NCI-H1417 (cell line): ENCODE measurements at places on chromosomes 12 and 14.
A peak's percentile ranks its signal among the peaks of the same experiment; 100 is the strongest.

- no peak for DNase-seq
Observed at GRCh38 chr12:132393245-132393795, 63.9 kb upstream of the GALNT9 start.

- no peak for DNase-seq
Observed at GRCh38 chr12:109069307-109070271, 17.2 kb downstream of the USP30 start.

GRCh38 chr12:1580526-1580925, 13.9 kb downstream of the FBXL14 start:
- no peak for DNase-seq

DNA sequence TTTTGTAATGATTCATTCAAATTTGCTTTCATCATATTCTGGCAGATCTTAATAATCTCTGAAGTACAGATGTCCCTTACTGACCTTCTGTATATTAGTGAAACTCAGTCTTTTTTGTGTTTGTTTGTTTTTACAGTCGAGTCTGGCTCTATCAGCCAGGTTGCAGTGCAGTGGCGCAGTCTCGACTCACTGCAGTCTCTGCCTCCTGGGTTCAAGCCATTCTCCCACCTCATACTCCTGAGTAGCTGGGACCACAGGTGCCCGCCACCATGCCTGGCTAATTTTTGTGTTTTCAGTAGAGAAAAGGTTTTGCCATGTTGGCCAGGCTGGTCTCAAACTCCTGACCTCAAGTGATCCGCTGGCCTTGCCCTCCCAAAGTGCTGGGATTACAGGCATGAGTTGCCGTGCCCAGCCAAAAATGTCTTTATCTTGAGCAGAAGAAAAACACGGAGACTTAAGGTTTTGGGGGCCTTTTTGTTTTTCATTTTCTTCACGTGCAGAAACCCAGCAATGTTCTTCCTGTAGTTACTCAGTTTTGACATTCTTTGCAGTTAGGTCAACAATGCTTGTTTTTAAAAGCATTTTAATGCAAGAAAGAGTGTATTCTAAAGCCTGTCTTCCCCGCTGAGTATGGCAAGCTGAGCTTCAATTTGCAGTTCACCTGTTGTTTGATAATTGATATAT, 79.5 kb downstream of the FAR2 start:
- no peak for DNase-seq

- no peak for DNase-seq
Observed at GRCh38 chr14:35747379-35747778, 61.7 kb downstream of the RALGAPA1 start.

- no peak for DNase-seq
Observed at GRCh38 chr12:124927201-124928094, 13.0 kb upstream of the UBC start.

DNA sequence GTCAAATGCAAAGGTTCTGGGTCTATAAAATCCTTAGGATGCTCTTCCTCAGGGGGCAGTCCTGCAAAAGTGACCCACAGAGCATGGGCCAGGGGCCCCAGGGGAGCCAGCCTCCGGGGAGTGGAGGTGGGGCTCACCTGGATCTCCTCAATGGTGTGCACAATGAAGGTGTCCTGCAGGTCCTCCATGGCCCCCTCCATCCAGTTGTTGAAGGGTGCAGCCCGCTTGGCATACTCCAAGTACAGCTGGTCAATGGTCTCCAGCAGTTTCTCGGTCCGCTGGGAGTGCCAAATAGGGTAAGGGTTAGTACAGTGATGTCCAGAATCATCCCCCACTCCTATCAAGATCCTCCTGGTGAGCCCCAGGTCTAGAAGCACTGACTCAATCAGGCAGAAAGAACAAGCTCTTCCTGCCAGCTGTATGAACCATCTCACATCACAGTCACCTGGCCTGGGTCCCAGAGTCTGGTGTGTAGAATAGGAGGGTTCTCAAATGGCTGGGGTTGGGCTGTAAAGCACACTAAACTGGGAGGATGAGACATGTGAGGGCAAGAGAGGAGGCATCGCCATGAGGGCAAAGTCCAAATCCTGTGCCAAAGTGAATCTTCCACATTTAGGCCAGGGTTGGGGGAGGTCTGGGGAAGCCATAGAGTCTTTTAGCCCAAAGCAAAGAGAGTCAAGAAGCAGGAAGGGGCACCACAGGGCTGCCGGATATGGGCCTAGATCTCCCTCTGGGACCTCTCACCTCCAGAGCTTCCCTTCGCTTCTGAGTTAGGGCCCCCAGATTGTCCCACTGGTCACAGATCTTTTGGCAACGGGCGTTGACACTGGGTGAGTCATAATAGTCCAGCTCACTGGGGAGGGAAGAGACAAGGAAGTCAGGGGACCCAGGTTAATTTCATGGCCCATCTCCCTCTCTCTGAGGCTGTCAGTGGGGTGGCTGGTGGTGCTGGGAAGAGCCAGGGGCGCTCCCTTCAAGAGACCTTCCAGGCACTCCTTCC, 91.5 kb upstream of the ZFP36L1 start:
- no peak for DNase-seq

- no peak for DNase-seq
Observed at GRCh38 chr12:124010687-124011086, 37.7 kb downstream of the ZNF664 start.

DNA sequence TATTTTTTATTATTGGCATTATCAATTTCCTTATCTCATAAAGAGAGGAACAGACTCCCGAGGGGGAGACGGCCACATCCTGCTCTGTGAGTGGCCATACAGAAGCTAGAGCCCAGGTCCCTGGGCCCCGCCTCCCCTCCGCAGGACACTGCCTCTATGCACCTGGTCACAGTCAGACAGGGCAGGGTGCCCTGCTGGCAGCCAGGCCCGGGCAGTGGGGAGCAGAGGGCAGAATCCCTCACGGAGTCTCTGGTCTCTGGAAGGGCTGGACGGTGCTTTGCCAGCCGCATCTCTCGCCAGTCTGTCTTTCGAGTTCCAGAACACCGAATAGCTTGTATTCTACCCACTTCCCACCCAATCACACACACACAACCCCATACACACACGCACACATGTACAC, 16.4 kb upstream of the CACNA2D4 start:
- no peak for DNase-seq

DNA sequence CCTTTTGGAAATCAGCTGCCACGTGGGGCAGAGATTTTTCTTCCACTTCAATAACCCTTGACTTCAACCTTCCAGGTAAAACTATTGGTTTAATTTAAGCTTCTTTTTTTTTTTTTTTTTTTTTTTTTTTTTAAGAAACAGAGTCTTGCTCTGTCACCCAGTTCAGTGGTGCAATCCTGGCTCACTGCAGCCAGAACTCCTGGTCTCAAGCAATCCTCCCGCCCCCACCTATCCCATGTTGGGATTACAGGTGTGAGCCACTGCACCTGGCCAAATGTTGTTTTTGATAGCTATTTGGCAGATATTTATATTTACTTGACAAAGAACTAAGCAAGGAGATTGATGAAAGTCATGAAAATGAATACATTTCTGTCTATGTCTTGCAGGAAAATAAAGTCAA, 65.1 kb downstream of the SINHCAF start:
- no peak for DNase-seq

DNA sequence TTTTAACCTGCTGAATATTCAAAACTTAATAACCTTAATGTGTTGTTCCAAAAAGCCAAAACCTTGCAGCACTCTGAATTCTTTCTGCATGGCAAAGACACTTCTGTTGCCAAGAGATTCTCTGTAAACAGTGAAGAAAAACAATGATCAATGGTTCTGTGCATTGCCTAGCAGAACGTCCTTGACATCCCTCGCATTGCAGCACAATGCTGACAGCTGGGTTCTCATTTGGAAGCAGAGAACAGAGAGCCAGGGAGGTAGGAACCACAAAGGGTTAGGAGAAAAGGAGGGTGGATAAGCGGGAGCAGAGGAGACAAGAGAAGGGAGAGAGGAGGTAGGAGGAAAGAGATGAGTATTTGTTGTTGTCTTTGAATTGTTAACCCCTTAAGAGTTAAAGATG, 501.1 kb downstream of the NAV3 start:
- peak; percentile 16 for DNase-seq

GRCh38 chr12:26798023-26798422, 35.0 kb downstream of the ITPR2 start:
- DNase-seq: peak; percentile 37

DNA sequence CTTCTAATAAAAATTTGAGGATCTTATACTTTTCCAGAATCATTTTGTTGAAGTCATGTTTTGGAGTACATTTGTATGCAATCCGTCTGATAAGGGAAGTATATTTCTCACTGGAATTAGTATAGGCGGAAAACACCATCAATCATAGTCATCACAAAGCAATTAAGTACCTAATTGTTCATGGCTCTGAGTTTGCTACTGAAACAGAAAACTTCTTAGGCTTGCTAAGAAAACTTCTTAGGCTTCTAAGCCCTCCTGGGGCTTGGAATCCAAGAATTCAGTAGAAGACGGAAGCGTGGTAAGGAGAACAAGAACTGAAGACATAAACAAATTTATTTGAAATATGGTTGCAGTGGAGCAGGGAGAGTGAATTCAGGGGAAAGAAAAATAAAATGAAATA, 636.3 kb downstream of the DIO2 start:
- peak; percentile 36 for DNase-seq

- DNase-seq: no peak
Observed at GRCh38 chr12:103905730-103906349, 24.4 kb upstream of the HSP90B1 start.

DNA sequence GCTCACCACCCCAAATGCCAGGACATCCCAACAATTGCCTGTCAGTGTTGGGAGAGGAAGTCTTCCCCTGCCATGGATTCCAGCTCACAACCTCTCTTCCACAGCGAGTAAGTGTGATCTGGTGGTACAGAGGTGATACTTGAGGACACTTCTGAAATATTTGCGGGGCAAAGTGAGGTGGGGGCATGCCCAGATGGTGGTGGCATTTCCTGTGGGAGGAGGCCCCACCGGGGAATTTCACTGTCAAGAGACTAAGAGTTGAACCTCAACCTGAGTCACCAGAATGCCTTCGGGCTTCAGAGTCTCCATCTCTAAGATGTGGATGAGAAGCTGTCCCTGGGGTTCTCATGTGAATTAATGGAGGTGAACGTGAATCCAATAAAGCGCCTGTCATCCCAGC, 122.3 kb upstream of the RFLNA start:
- no peak for DNase-seq

GRCh38 chr12:91434081-91434480, 251.5 kb upstream of the DCN start:
- DNase-seq: no peak

- no peak for DNase-seq
Observed at GRCh38 chr14:58725871-58726270, 88.1 kb downstream of the DACT1 start.

- DNase-seq: no peak
Observed at GRCh38 chr12:25884920-25885234, 73.6 kb upstream of the RASSF8 start.

- DNase-seq: no peak
Observed at GRCh38 chr14:59389936-59390335, 75.2 kb downstream of the GPR135 start.

DNA sequence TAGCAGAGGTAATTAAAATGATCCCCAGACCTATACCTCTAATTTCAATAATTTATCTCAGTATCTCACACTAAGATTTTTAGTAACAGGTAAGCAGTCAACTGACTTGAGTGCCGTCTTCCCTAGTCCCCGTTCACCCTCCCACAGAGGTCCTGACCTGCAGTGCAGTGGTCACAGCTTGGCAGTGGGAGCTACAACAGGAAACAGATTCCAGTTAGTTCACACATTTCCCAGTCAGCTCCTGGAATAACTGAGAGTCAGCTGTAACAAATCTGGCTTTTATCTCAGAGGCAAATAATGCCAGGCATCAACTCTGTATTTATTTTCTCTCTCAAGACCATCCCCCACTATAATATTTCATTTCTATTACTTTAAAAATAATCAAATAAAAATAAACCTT, 308.2 kb downstream of the ATP23 start:
- no peak for DNase-seq

GRCh38 chr14:92990456-92991430, 67.8 kb downstream of the CHGA start:
- peak; percentile 98 for DNase-seq
